Posterior cingulate gyrus (tissue), 11 donors: ENCODE measurements at places on chromosomes 11 and 22.

- DNase-seq: no peak
Observed at GRCh38 chr11:69470301-69470700, 11.2 kb upstream of the LINC01488 start.

GRCh38 chr11:124707829-124708228 is 31.9 kb upstream of the NRGN start:
- no peak for DNase-seq

GRCh38 chr11:68036717-68037239 is 2.0 kb upstream of the TCIRG1 start:
- no peak for DNase-seq

- no peak for DNase-seq
Observed at GRCh38 chr22:22687638-22688500, 43.5 kb downstream of the GGTLC2 start.

DNA sequence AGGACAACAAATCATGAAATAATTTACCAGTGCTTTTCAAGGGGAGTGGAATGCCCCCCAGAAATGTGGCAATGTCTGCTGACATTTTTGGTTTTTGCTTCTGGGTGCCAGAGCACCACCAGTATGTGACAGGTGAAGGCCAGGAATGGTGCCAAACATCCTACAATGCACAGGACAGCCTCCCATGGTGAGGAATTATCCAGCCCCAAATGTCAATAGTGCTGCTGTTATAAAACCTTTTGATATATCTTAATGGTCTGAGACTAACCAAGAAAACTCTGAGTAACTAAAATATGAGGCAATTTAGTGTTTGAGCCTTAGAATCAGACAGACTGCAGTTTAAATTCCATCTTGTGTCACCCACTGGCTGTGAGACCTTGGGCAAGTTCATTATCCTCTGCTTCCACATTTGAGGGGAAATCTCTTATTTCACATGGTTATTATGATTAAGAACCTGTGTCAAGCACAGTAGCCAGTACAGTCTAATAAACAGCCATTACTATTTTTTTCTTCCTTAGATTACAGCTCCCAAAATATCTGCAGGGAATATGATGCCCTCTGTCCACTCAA is 69.5 kb downstream of the AMBRA1 start:
- DNase-seq: no peak

- DNase-seq: peak; percentile 3
Observed at GRCh38 chr11:2591805-2592204, 108.0 kb downstream of the KCNQ1OT1 start.

- no peak for DNase-seq
Observed at GRCh38 chr11:112558691-112559090, 298.0 kb upstream of the PLET1 start.

- no peak for DNase-seq
Observed at GRCh38 chr22:42320443-42321416, 50.3 kb upstream of the TCF20 start.

DNA sequence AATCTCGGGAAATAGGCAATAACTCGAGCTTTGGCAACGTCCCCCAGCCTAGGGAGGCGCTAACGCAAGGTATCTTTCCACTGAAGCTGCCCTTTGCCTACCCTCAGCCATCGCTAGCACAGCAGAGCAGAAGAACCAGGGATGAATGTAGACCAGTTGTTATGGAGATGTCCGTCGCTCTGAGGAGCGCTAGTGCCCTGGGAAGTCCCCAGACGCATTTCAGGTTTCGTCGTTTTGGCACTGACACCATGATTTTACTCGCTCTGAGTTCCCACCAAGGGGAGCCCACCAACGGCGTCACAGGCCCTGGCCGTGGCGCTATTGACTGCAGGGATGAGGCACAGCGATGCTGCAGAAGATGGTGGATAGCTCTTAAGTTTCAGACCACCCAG is 22.7 kb upstream of the BDNF start:
- DNase-seq: no peak

DNA sequence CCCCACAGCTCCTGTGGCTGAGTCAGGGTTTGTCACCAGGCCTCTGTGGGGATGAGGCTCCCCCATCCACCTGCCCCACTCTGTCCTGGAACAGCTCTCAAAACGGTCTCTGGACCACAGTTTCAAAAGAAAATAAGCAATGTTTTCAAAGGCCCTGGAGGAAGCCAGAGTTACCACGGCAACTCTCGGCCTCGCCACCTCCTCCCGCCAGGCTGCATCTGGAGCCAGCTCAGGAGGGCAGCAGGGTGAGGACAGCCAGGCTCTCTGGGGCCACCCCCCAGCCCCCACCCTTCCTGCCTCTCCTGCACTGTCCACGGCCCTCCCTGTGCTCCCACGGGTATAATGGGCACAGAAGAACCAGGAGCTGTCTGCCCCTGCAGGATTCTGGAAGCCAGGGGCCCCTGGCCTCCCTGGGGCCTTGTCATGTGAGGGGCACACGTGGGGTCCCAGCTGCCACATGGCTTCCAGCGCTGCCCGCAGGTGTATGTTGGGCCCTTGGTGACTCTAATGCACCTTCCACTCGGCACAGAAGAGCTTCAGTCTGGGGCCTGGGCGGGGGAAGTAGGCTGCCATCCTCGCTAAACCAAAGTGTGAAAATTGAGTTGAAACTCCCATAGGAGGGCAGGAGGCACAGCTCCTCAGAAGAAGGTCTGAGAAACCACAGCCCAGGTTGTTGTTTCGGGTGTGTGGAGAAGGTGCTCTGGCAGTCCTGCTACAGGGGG is 10.3 kb downstream of the CD81 start:
- peak; percentile 40 for DNase-seq

GRCh38 chr22:17858033-17858432 is 83.8 kb upstream of the BID start:
- peak; percentile 53 for DNase-seq

DNA sequence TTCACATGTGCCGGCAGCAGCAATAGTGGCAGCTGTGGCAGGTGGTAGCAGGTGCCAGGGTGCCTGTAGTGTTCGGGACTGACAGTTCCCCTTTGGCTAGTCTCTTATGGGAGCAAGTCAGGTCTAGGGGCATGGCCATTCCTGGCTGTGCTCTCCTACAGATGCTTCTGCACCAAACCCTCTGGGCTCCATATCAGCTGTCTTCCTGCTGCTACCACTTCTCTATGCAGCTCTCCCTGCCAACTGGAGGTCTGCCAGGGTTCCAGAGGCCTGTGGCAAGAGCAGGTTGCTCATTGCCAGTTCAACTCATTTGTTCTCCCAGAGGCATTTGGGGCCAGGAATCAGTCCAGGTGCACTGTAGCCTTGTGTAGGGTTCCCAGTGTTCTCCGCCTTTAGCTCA is 473.7 kb downstream of the JRKL start:
- DNase-seq: no peak

GRCh38 chr22:27466229-27466628 is 335.3 kb downstream of the MN1 start:
- no peak for DNase-seq

- DNase-seq: no peak
Observed at GRCh38 chr11:92166335-92166734, 58.3 kb upstream of the FAT3 start.

DNA sequence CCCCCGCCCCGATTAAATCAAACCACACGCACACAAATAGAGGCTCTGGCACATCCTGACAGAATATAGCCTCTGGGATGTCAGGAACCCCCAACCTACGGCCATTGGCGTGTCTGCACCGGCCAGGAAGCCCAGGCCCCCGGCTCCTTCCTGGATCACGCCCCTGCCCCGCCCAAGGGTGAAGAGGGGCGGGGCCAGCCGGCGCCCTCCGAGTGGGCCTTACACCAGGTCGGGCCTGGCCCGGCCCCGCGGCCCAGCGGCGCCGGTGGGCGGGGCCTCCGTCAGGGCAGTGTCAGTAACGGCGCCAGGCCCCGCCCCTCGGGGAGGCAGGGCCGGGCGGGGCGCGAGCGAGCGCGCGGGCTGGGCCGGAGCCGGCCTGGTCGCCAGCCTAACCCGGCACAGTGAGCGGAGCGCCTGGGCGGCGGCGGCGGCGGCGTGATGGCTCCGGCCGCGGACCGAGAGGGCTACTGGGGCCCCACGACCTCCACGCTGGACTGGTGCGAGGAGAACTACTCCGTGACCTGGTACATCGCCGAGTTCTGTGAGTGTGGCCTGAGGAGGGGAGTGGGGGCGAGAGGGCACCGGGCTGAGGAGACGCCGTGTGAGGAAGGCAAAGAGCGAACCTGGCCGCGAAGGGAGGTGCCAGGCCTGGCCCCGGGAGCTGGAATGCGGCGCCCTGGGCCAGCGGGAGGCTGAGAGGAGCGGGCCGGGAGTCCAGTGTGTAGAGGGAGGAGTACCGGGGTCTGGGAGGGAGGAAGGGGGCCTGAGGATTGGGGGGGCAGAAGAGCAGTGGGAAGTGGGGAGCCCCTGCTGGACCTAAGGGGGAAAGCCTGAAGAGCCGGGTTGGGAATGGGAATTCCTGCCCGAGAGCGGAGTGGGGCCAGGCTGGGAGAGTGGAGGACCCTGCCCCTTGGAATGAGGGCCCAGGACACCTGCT is at the start of gene ACER3:
Gene ACER3, plus strand, starts transcription at position 380 of the 937 bp plus-strand sequence. Its CDS starts 59 bp downstream, at position 439.
- peak; percentile 98 for DNase-seq

DNA sequence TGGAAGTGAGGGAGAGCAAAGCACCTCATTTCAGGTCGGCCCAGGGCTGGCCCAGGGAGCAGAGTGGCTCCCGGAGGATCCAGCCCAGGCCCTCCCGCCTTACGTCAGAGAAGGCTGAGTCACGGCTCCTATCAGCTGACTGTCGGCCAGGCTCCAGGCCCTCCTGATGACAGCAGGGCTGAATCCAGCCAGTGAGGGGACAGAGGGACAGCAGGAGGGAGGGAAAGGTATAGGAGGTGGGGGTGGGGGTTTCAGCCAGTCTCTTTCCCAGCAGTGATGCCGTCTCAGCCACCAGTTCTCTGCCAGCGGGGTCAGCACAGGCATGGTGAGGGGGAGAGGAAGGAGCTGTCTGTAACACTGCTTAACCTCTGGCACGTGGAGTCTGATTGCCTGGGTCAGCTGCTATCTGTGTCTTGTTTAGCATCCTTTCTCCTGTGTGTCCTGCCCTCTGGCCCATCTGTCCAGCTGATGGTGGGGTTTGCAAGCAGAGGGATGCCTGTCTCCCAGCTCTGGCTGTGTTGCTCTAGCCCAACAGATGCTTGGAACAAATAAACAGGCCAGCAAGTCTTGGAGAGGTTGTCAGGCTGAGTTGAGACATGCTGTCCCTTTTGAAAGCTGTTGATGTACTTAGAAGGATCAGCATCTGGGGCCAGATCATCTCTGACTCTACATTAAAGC is 74.0 kb downstream of the ADAMTS15 start:
- DNase-seq: peak; percentile 32

GRCh38 chr11:62428871-62429560 is 10.2 kb downstream of the SCGB1A1 start:
- no peak for DNase-seq

- DNase-seq: no peak
Observed at GRCh38 chr11:35144806-35145205, 5.8 kb downstream of the CD44 start.

DNA sequence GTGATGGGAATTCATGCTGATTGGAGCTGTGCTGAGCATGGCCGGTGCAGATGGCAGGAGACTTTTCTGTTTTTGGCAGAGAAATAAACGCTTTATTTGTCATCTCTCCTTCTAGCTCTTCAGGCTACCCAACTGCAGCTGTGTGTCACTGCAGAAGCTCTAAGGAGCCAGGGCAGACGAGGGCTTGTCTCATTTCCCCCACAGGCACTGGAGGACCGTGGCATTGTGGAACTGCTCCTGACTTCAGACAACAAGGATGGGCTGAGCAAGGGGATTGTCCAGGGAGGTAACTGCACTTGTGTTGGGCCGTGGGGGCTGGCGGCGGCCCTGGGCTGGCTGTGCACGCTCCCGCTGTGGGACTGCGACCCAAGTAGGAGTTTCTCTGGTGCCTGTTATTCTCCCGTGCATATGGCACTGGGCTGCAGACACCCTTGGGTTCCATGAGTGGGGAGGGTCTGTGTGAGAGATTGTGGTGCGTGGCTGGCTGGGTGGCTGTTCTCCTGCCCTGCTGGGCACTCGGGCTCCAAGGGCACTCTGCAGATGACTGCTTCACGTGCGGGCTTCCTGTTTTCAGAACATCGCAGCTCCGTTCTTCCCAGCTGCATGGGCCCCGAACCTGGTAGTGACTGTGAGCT is 27.2 kb downstream of the GLB1L2 start:
- DNase-seq: no peak

DNA sequence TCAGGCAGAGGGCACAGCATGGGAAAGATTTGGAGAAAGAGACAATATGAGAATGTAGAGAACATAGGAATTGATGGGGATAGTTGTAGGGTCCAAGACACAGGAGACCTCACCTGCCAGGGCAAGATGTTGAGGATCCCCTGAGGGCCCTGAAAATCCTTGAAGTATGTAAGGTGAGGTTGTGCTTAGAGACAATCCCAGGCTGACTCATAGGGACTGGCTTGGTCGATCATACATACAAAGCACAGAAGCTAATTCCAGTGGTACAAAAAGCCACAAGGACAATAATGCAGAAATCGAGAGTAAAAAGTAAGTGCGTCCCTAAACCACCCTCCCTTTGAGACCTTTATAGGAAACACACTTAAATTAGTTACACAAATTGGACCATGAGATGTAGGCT is 468.2 kb downstream of the MIAT start:
- DNase-seq: no peak

DNA sequence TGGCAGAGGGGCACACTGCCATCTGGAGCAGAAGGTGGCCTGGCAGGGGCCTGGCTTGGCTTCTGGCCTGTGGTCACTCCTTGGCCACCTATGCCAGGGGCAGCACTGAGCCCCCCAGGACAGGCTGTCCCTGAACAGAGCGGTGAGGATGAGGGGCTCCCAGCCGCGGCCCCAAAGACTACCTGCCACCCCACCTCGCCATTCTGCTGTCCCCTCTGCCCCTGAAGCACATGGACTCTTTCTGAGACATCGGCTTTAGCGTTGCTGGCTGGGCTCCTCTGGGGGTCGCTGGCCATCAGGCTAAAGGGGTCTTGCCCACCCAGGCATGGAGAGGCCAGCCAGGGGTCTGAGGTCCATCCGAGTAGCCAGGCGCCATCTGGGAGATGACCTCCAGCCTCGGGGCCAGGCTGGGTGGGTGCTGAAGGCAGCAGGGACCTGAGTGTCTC is 87.8 kb downstream of the WNT7B start:
- no peak for DNase-seq

GRCh38 chr11:100876815-100877520 is 189.9 kb downstream of the ARHGAP42 start:
- DNase-seq: no peak
